ENCODE measurements at places on chromosomes 3 and 15. TPM values are rescaled to one million over a fixed set of nuclear protein-coding genes. Genes with fewer than 3 reads are reported as not detected.

DNA sequence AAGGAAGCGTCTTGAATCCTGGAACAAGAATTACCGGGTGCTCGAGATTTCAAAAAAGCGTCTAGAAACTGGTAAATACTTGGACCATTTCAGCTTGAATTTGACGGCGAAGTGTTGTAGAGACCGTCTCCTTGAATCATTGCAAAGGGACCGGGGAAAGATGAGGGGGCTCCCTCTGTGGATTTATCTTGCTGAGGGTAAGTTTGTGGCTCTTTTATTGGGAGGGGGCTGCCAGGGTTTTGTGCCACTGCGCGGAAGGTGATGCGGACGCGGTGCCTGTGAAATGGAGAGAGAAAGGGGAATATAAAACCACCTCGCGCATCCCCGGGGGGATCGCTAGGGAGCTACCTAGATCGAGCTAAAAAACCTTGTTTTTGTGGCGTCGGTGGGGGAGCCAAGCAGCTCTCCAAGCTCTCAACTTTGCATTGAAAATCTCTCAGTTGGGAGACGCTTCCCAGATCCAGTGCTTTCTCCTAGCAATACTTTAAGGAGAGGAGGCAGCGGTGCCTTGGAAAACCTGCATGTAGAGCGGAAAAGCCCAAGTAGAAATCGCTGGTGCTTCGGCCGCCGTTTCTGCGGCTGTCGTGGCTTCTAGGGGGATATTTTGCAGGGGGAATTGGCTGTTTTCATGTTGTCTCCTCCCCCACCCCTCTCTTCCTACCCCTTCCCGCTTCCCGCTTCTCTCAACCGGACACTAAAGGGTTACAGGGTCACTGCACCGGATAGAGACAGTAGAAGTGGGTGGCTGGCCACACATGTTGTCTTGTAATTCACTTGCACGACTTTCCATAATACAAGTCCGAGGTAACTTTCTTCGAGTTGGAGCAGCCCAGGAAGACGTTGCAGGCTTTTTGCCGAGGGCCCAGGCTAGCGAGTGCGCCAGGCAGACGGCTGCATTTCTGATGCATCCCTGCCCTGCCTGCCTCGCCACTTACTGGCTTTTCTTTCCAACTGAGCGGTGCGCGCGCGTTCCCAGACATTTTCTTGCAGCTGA is 187.6 kb downstream of the NLGN1 start:
- ATAC-seq = peak; percentile 79

GRCh38 chr15:79595306-79595705 is 163.2 kb downstream of the MINAR1 start:
- ATAC-seq = no peak

GRCh38 chr15:55917881-55918296 is 75.5 kb downstream of the NEDD4 start:
- ATAC-seq = peak; percentile 89

DNA sequence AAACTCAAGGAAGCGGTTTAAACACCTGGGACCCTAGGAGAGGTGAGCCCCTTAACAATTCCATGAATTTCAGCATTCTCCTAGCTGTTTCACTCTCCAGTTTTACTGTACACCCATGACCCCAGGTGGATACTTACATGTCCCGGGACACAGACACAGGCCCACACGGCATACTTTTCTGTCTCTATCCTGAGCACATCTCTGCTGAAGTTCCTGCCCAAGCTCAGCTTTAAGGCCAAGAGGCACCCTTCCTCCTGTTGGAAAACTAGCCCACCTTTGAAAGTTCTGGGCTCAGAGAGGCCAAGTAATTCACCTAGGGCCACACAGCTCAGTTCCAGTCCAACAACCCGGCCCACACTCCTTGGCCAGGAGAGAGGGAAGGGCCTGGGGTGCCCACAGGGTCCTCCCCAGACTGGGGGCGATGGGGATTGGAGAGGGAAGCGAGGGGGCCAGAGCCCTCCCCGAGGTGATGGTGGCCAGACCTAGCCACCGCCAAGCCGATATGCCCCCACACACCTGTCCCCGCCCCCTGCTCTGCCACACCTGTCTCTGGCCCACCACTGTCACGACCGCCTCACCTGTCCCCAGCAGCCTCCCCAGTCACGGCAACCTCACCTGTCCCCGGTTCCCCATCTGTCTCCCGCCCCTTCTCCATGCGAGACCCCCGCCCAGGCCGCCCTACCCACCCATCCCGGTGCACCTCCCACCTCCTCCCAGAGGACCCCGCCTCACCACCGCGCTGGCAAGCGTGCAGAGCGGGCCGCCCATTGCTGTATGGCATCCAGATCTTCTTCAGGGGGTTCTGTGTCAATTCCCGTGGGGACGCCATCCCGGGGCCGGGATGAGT is 431 bp downstream of the PFKFB4 start:
- no peak for ATAC-seq

- ATAC-seq = peak; percentile 57
Observed at GRCh38 chr3:128481438-128481942, 11.5 kb downstream of the GATA2 start.

- ATAC-seq = peak; percentile 75
Observed at GRCh38 chr15:56244038-56244810, 545 bp upstream of the RFX7 start.

- ATAC-seq = no peak
Observed at GRCh38 chr15:100900136-100900794, 18.9 kb upstream of the LRRK1 start.

DNA sequence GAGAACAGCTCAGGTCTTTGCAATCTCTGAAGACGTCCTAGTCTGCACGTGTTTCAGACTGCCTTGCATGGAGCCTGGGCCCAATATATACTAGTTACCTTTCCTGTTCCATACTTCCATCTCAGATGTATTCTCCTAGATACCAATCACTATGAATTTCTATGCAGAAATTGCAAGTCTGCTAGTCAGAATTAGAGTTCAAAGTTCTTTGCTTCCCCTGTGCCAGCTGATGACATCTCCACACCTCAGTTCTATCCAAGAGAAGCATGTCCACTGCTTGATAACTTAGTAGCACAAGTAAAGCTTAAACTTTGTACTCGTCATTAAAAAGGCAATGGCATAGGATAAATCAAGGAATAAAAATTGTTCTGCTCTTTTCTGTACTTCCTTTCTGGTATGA is 133.6 kb upstream of the PLXND1 start:
- ATAC-seq = no peak

The TMCO5A gene
- total RNA-seq = 0.06 TPM

The ACOX2 gene
- 8.6 TPM for total RNA-seq

The EDEM1 gene
- total RNA-seq = 12.4 TPM

The SPSB4 gene
- 5.7 TPM for total RNA-seq

The KLF15 gene
- total RNA-seq = 4.5 TPM

The RPP14 gene
- total RNA-seq = 11.9 TPM
